ENCODE measurements at places on chromosomes 6 and 20.
A peak's percentile ranks its signal among the peaks of the same experiment; 100 is the strongest.

GRCh38 chr6:56954403-56955170 lies at the start of gene BEND6:
Gene BEND6, plus strand, starts transcription at chr6:56955107. Its CDS starts 26,704 bp downstream, at chr6:56981811.
- DNase-seq, result no peak

GRCh38 chr20:41167118-41167470 lies 29.8 kb downstream of the PLCG1 start:
- DNase-seq, result no peak

DNA sequence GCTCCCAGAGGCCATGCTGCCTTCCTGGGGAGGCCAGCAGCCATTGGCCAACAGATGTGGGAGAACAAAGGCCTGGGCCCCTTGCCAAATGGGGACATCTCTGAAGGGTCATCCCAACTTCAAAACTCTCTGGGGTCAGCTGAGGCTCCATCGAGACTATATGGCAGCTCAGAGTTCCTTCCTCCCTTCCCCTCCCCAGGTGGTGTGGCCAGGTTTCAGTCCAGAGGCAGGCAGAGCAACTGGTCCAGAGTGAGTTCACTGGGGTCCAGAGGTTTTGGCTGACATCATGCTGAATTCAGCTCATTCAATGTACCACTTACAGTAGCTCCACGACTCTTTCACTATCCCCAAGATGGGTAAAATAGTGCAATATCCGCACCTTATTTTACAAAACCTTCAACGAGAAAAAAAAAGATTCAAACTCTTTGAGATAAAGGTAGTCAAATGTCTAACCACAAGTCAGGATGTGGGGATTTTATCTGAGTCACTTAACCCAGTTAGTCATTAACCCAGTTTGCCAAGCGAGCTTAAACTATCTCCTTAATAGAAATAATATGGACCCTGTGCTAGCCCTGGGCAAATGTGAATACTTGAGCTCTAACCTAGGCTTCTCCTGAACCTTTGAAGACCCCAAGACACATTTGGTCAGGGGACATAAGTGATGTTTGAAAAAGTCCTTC lies 108.4 kb upstream of the PLEKHG1 start:
- peak; percentile 30 for DNase-seq

DNA sequence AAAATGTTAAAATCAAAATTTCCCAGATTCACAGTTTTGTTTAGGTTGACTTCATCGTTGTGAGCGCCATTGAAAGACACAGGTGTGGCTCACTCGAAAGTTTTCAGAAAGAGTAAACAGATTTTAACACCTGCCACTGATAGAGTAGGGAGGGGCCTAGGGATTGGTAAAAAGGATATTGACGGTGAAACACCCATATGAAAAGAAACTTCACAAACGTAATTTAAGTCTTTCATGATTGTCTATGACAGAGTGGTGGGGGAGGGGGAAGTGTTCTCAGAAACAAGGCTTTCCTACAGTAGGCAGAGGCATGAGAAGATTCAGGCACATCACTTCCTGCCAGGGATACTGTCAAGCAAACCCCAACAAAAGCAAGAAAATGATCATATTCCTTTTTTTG lies 101.4 kb downstream of the PERP start:
- DNase-seq, result no peak

DNA sequence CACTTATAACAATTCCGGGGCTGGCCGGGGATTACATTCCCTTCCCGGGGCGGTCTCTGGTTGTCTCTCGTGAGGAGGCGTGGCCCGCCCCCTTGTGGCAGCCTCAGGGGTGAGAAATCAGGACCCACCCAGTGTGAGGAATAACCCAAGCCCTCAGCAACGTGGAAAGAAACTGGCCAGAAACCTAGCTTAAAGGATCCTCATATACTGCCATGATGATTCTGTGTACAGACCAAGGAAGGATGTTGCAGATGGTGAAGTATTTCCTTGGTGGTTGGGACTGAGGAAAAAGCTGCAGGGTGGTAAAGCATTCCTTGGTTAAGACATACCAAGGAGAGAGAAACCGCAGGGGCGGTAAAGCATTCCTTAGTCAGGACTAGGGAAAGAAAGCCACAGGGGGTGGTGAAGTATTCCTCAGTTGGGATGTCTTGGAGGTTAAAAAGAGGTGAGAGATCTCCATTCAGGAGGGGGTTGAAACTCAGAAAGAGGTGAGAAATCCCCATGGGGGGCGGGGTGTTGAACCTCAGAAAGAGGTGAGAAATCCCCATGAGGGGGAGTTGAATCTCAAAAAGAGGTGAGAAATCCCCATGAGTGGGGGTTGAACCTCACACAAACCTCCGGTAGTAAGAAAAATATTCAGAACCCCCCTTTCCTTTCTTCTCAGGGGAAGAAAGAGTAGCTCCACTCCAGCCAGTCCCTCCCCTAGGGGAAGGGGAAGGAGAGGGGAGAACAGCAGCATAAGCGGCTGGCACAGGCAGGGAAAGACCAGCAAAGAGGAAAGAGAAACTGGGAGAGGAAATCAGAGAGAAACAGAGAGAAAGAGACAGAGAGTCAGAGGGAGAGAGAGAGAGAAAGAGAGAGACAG lies 238.1 kb downstream of the RNGTT start:
- DNase-seq, result no peak

DNA sequence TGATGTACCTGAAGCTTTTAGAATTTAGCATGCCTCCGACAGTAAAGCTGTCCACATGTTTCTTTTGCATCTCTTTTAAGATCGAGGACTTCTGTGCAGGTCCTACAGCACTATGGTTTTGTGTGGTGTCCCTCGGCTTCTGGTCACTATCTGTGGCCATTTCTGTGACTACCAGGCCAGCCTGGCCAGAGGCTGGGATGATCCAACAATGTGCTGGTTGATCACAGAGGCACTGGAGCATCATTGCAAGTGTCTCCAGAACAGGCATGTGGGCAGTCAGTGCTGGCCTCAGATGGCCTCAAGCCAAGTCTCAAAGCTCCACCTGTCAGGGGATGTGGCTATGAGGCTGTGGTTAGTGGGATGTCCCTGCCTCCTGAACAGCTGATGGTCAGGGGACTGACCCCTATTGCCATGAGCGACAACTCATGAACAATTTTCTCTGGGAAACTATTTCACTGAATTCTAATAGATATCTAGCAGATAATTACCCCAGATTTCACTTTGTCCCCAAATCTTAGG lies 136.6 kb downstream of the SYNDIG1 start:
- no peak for DNase-seq

- no peak for DNase-seq
Measured at GRCh38 chr20:39013662-39014109, 51.5 kb downstream of the DHX35 start.

GRCh38 chr6:89242574-89243330 lies 25.6 kb upstream of the GABRR1 start:
- no peak for DNase-seq
